ENCODE measurements at places on chromosomes 7 and 10.

DNA sequence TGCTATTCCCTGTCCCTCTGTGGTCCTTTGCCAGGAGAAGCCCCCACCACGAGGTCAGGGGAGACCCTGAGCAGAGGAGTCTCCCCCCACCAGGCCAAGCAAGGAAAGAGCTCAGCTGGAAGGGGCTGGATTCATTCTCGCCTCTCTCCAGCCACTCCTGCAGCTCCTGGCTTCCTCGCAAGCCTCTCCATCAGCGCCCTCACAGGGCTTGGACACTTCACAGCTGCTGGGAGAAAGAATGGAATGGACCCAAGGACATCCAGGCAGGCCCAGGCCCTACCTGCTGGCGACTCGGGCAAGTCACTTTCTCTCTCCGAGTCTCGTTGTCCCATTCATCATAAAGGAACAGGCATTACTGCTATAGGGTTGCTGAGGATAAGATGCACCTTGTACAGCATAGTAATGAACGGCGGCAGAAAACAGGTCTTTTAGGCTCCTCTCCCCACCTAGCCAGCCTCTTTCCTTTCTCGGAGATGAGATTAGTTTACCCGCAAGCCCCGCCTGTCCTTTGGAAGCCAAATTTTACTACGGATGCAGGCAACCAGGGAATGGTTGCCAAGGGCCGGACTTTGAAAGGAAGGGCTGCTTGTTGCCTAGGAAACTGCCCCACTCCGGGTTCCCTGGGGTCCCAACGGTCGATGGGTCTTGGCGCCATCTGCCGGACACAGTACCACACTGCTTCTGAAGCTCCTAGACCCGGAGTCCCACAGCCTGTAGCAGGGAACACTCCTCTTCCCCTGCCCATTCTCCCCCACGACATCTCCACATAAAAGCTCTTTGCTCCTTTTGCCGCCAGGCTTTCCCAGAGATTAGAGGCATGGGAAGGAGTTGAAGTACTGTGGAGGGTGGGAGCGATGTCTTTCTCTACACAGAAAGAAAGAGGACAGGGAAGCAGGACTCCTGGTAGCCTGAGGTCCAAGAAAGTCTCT lies 22.3 kb downstream of the IMPDH1 start:
- DNase-seq: peak; percentile 62

GRCh38 chr7:108711611-108712010 lies 141.9 kb downstream of the DNAJB9 start:
- no peak for DNase-seq

DNA sequence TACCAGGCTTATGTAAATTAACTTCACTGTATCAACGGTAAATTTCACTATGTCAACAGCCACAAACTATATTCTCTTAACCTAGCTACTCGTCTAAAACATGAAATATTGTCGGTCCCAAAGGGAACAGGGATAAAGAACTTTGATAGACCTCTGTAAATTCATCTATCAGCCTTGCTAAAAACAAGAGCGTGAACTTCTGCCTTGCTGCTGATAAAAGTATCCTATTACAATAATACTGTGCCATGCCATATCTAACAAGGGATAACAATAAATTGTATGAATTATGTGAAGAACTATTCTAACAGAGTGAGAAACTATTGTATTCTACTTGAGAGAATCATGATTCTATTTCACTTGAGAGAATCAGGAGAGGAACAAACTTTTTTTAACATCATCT lies 117.2 kb downstream of the CNOT4 start:
- no peak for DNase-seq

DNA sequence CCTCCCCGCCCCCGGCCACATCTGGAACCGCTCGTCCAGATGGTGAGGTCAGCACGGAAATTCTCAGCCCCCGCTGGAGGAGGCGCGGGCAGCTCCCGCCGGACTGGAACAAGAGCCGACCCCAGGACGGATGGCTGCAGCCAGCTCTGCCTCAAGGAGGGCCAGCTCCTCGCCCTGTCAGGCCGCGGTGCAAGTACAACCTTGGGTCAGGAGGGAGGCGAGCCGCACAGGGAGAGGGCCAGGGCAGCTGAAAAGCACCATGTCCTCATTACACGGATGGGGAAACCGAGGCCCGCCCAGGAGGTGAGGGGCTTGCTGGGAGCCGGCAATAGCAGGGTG lies 3.8 kb upstream of the GRIFIN start:
- no peak for DNase-seq

DNA sequence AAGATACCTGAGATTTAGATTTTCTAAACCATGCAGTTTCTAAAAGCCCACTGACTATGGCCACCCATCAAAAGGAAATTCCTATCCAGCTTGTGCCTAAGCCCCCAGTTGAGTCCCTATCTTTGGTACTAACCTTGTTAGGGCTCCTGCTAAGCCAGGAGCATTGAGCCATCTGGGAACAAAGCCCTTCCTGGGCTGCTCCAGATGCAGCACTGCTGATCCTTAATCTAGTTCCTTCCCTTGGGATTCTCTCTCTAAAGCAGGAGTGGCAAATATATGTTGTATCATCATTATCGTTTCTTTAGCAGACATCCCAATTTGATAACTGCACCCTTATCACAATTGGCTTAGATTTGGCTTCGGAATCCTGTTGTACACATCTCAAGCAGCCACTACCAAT lies 24.7 kb upstream of the PDLIM1 start:
- DNase-seq: no peak

- no peak for DNase-seq
Observed at GRCh38 chr10:101244321-101245050, 15.2 kb upstream of the LBX1 start.

GRCh38 chr7:95682913-95683312 lies 86.6 kb upstream of the PDK4 start:
- no peak for DNase-seq

DNA sequence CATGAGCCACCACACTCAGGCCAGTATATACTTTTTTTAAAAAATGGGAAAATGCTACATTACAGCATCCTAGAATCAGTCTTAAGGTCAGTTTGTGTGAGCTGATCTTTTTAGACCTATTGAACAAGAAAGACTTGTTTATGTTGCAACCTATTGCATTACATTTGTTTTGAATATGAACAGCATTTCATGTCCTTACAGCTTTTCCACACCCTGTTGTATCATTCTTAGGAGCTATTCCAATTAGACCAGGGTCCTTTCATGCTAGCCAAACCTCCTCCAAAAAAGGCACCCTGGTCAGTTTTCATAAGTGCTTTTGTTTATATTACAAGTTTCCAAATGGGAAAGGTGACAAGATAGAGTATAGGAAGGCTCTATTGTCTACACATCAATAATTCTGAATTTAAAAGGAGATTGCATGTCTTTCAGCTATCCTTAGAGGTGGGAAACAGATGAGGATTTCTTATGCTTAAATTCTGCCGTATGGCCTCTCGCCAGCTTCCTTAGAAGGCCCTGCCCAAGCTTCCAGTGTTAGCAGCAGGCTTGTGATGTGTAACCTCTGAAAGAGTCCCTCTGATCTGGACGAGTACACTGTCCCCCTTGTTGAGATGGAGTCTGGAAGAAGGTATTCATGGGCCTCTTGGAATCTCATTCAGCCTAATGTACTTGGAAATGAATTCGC lies 171.9 kb downstream of the OTUD1 start:
- DNase-seq: no peak

DNA sequence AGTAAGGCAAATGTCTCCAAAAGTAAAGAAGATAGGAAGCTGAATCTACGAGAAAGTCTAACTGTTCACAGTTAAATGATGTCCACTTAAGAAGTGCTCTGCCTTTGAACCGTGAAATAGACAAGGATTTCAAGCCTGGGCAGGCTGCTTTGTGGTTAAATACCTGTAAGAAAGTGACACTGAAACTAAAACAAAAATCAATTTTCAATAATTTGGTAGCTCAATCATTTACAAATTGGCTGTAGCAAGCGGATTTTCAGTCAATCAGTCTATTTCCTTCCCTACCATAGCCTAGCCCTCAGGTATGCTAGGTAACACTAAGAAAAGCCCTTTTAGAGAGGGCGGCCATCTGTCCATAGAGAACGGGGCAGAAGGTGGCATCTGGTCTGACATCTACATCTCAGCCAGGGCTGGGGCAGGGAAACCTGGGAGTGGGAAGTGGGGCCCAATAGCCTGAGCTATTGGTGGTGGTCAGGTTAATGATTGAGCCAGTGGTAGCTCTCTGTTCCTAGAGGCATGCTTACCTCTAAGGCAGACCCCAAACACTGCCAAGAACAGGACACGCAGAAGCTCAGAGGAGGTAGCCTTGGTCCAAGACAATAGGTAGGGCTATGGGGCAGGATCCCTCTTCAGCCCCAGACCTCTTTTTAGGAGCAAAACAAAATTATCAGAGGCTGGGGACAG lies 223.2 kb downstream of the CCSER2 start:
- DNase-seq: no peak

GRCh38 chr7:53326634-53327033 lies 291.2 kb downstream of the POM121L12 start:
- no peak for DNase-seq

DNA sequence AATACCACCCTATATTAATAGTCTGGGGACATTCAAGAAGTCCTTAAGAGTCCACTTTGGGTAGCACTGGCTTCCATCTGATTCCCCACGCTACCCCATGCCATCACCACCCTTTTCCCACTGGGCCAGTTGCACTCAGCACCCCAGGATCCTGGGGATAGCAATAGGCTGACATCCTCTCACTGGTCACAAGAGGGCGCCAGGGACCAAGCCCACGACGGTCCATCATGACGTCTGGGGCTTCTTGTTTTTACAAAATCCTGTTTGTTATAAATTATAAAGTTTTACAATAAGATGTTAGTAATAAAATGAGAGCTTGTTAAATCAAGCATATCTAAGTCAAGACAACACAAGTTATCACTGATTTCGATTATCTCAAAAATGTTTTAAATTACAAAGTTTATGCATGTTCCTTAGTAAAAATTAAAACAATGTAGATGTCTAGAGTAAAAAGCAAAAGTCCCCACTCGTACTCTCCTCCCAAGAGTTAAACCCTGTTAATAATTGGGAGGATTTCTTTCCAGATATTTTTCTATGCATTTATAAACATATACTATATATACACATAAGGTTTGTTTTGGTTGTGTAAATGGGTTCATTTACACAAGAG lies 15.4 kb downstream of the GPNMB start:
- DNase-seq: peak; percentile 44

GRCh38 chr10:48289501-48290238 lies 15.2 kb upstream of the FRMPD2 start:
- DNase-seq: peak; percentile 27

GRCh38 chr7:23246555-23246954 lies at the start of gene GPNMB:
GPNMB (plus strand) TSS chr7:23246775; CDS start chr7:23246858, 83 bp downstream.
- no peak for DNase-seq

GRCh38 chr10:52729271-52730104 lies 43.1 kb downstream of the MBL2 start:
- no peak for DNase-seq

- DNase-seq: no peak
Observed at GRCh38 chr10:132329565-132330485, 2.2 kb upstream of the LRRC27 start.

GRCh38 chr7:128266883-128267594 lies 26.0 kb downstream of the LEP start:
- DNase-seq: no peak

- DNase-seq: no peak
Observed at GRCh38 chr7:51321961-51322515, 5.4 kb upstream of the COBL start.

DNA sequence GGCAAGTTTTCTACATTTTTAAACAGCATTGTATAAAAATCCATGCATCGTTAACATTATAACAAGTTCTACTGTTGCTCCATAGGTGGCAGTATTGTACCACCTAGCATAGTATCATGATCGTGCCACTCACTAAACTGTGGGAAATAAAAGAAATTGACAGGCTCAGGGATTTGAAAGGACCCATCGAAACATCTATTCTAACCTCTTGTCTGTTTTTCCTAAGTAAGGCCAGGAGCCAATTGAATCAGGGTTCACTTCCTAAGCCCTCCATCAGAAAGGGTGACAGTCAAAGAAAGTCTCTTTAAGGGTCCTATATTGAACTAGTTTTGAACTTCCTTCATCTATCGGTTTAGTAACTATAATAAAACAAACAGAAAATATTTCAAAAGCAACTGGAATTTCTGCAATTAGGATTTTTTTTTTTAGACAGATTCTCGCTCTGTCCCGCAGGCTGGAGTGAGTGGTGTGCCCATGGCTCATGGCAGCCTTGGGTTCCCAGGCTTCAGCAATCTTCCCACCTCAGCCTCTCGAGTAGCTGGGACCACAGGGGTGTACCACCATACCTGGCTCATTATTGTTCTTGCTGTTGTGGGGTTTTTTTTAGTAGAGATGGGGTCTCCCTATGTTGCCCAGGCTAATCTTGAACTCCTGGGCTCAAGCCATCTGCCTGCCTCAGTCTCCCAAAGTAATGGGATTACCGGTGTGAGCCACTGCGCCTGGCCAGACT lies 9.4 kb downstream of the HACD1 start:
- DNase-seq: no peak

GRCh38 chr7:120272701-120273475 lies at the start of gene KCND2:
KCND2 (plus strand) TSS chr7:120273175.
- DNase-seq: no peak

DNA sequence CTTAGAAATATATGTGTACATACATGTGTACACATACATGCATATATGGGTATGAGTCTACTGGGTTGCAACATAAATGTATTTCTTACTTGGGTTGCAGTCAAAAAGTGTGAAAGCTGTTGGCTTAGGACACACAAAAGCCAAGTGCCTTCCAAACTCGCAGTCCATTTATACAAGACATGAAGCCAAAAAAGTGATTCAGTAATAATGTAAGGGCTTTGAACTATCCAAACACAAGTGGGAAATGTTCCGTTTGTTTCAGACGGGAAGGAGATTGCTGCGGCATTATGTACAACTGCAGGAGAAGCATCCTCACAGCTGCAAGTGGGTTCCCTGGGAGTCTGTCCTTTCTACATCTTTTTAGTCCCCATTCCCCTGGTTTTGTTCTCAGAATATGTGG lies 513.6 kb downstream of the SORCS3 start:
- no peak for DNase-seq

- no peak for DNase-seq
Observed at GRCh38 chr10:20195076-20195475, 378.8 kb downstream of the PLXDC2 start.

- no peak for DNase-seq
Observed at GRCh38 chr7:156074084-156074483, 261.8 kb upstream of the SHH start.

DNA sequence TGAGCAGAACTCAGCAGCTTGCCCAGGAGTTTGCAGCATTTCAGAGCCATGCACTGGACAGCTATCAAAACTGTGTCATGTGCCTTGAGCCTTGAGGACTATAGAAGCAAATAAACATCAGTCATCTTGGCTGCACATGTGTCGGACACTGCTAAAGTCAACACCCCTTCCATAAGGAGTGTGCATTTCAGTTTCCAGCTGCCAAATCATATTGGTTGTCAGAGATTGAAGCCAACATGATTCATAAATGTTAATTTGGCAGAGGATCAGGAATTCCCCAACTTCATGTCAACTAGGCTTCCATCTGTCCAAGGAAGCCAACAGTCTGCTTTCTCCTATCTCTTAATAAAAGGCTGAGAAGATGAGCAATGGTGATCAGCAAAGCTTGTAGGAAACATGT lies 32.8 kb downstream of the SLC16A12 start:
- no peak for DNase-seq

Data from activated T-cell treated with anti-CD3 and anti-CD28 coated beads for 1 hour (primary cell).